ENCODE measurements at places on chromosomes 3 and 15.
A peak's percentile ranks its signal among the peaks of the same experiment; 100 is the strongest.

GRCh38 chr3:128854475-128854874, 24.9 kb upstream of the ACAD9 start:
- DNase-seq = no peak

- DNase-seq = peak; percentile 28
These were observed 238.5 kb downstream of the WDR72 start for GRCh38 chr15:53520996-53521395.

DNA sequence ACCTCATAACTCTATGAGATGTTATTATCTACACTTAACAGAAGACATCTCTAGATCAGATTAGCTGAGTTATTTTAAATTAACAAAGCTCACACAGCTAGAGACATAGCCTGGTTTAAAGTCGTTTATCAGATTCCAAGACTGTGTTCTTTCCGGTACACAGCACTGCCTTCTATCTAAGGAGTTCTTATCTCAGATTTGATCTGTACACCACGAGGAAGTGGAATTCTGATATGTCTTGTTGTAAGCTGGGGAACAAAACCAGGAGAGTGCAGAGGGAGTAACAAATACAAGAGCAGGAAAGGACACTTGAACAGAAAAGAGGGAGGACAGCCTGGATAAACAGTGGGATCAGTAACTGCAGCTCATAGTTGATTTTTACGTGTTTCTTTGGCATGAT, 61.7 kb upstream of the KCNMB2 start:
- no peak for DNase-seq

- DNase-seq = peak; percentile 57
These were observed 44.0 kb downstream of the MFSD1 start for GRCh38 chr3:158845765-158846350.

- no peak for DNase-seq
These were observed 20.1 kb downstream of the SLC15A2 start for GRCh38 chr3:121914081-121914998.

DNA sequence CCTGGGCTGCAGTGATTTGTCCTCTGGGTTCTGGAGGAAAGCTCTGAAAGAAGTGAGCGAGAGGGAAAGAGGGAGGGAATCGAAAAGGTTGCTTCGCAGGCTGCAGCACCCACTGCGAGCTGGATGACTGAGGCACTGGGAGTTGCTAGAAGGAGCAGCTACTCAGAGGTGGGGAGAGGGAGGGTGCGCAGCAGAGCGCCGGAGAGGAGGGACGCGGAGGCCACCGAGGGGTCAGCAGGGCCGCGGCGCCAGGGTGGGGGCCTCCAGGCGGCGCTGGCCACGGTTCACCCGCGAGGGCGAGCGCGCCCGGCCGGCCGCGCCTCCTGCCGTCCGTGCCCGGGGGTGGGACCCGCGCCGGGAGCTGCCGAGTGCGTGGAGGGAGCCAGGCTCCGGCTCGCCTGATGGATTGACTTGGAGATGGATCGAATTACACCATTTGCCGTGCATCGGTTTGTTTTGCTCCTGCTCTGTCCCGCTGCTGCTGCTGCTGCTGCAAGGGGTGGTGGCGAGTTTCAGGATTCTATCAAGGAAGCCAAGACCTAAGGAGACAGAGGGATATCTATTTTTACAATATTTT, at the start of gene SEMA6D:
Gene SEMA6D, plus strand, starts transcription at position 470 of the 577 bp plus-strand sequence. CDS start 42,294 bp downstream, outside the sequence.
- peak; percentile 97 for DNase-seq

DNA sequence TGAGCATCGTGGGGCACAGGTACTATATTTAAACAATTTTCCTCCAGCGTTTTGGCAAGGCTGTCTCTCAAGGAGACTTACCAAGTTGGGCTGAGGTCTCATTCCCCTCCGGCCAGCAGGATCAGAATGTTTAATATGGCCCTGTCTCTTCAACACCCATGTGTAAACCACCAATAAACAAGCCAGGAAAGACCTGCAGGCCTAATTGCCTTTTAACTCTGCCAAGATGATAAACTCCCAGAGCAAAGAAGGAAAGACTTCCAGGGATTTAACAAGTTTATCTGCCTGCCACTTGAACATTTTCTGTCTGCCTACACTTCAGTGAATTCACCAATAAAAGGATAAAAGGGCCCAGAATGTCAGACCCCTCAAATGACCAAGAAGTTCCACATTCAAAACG, 130.3 kb upstream of the WNT5A start:
- DNase-seq = no peak

- peak; percentile 54 for DNase-seq
These were observed 3.3 kb downstream of the LIPH start for GRCh38 chr3:185549122-185549521.

DNA sequence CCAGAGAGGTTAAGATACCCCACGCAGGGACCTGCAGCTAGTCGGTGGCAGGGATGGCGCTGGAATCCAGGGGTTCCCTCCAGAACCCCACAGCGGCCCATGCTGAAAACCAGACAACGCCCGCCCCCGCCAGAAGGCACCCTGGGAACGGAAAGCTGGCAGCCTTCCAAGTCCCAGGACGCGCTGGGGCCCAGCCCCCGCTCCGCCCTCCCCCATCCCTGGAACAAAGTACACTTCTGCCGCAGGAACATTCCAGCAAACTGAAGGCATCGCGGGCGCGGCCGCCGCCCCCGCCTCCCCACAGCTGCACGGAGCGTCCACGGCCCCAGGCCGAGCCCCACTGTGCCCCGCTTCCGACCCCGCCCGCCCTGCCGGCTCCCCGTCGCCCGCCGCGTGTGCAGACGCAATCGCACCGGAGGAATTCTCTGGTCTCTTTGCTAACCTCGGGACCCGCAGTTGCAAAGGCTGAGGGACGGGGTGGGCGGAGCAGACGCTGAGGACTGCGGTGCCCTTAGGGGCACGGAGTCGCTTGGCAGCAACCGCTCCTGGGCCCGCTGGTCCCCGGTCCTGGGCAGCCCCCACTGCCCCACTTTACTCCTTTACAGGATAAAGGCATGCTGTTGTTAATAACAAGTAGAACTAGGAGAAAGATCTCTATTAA, 44.8 kb upstream of the RNU6-1 start:
- peak; percentile 66 for DNase-seq

DNA sequence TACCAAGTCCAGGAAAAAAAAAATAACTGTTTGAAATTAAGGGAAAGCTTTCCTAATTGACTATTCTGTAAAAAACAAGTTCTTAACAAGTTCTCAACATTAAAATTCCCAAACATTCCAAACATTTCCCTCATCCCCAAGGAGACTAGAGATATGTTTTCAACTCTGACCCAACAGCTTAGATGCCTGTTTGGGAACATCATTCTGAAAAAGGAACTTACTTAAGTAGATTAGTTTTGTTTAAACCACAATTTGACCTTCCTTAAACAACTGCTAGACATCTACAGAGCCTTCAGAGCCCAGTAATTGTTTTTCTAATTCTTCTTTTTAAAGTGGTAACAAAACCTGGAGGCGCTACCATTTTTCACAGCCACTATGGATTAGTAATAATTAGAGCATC, 12.8 kb downstream of the UBR1 start:
- no peak for DNase-seq

DNA sequence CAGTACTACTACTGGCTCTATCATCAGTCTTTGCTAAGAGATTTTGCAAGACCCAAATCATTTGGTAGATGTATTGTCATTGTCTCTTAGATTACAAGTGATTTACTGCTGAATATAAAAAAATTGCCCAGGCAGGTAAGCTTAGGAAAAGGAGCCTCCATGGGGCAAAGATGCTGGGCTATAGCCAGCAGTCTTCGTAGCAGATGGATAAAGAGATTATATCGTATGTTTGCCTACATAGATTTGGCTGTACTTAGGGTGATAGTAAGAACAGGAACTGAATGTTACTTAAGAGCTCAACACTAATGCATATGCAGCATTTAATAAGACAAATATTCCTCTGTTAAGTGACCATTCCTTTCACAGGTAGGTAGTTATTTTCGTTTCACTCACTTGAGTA, 48.9 kb downstream of the PTPRG start:
- DNase-seq = peak; percentile 17

GRCh38 chr3:147246906-147247305, 159.4 kb downstream of the ZIC4 start:
- no peak for DNase-seq

- no peak for DNase-seq
These were observed 8.4 kb downstream of the CDAN1 start for GRCh38 chr15:42728560-42728959.

GRCh38 chr15:48963524-48964113, at the start of gene SHC4:
TSS of gene SHC4 (minus strand) at chr15:48963919. CDS start at chr15:48963015, 904 bp downstream.
- peak; percentile 85 for DNase-seq

- DNase-seq = peak; percentile 77
These were observed 290.7 kb downstream of the GBE1 start for GRCh38 chr3:81470524-81471278.

GRCh38 chr3:19596408-19596807, 337.6 kb downstream of the EFHB start:
- DNase-seq = no peak

DNA sequence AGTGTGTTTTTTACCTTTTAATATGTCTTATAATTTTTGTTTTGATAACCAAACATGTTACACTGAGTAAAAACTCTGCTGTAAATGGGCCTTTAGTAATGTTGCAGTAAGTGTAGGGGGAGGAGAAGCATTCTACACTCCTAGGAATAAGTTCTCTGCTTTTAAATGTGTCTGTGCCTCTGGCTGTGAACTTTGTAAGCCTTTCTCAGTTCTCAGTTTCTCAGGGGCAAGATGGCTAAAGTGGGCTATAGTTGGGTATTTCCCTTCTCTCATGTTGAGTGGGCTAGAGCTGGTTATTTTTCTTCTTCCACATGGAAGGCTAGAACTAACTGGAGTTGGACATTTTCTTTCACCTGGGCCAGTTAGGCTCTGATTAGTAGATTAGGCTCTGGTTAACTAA, 75.3 kb upstream of the NUDT16 start:
- DNase-seq = no peak

GRCh38 chr3:49397470-49397869, 14.3 kb downstream of the RHOA start:
- DNase-seq = peak; percentile 6

- peak; percentile 59 for DNase-seq
These were observed 1.4 kb downstream of the CRTAP start for GRCh38 chr3:33115024-33115768.

DNA sequence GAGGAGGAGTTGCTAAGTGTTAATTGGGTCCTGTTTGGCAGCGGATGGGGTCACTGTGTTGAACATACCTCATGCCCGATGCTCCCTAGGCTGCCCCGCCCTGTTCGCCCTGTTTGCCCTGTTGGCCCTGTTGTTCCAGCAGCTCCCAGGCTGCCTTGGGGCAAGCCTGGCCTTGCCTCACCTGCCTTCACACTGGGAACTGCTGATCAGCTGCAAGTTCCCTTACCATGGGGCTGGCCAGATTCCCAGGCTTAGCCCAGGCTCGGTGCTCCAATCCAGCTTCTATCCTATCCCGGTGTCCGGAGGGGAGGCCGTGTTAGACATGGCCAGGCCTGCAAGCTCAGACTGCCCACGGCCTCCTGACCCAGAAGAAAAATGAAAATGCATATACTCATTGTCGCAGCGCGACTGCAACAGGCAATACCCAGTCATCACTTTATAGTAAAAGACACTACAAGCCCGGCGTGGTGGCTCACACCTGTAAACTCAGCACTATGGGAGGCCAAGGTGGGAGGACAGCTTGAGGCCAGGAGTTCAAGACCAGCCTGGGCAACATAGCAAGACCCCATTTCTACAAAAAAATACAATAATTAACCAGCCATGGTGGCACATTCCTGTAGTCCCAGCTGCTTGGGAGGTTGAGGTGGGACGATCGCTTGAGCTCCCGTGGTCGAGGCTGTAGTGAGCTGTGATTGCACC, 42.9 kb upstream of the ZNF710 start:
- no peak for DNase-seq

DNA sequence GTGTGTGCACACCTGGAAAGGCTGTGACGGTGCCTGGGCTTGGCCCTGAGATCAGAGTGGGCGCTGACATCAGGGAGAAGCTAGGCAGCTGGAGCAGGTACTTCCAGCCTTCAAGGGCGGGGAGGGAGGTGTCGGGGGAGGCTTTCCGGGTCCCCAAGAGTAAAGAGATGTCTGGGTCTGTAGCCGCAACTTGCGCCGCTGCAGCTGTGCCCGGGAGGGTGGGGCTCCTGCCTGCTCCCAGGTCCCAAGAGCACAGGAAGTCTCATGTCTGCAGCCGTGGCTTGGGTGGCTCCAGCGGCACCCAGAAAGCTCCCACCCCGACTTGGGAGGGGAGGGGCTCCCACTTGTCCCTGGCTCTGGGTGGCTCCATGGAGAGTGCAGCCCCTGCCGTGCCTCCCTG, 103.2 kb upstream of the BNIP2 start:
- peak; percentile 73 for DNase-seq

DNA sequence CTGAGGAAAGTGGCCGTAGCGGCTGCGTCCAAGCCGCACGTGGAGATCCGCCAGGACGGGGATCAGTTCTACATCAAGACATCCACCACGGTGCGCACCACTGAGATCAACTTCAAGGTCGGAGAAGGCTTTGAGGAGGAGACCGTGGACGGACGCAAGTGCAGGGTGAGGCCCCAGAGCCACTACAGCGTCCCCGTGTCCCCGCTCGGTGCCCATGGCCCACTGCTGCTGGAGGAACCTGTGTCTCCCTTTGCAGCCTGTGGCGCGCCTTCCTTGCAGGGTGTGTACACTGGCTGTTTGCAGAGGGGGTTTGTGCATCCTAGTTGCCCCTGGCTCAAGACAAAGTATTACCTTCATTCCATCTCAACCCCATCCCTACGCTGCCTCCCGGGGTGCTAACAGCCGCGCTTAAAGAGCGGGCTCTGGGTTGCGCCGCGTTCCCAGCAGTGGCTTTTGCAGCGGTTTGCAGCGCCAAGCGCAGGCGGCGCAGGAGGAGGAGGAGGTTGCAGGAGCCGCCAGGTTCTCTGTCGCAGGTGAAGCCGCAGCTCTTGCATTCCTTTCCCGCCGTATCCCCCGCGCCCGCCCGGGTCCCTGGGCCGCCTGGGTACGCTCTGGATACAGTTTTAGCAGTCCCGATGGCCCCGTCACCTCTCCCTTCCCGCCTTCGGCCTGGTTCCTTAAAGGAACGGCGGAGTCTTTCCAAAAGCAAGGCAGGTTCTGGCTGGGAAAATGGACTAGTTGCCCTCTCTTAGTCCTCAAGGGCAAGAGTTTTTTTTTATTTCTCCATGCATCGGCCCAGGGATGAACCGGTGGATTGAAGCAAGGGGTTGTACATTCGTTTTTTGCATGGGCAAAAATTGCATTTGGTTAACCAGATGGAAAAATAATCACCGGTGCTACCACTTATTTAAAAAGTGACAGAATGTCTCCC, 1.2 kb downstream of the CRABP1 start:
- peak; percentile 9 for DNase-seq

- no peak for DNase-seq
These were observed 336.5 kb upstream of the TGFBR2 start for GRCh38 chr3:30269751-30270445.

DNA sequence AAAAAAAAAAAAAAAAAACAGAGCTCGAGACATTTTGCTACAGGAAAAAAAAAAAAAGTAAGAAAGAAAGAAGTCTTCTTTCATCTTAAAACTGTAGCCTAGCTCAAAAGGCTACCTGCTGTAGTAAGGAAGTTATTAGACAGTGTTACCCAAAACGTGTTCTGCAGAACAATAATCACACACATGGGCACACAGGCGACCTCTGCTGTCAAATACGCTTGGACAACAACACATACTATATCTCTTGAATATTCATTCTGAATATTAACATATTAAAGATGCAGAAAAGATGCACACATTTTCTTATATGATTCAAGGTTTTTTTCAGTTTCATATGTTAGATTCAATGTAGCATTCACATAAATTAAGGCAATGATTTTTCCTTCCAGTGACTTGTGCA, 215.8 kb downstream of the ROBO1 start:
- DNase-seq = no peak

GRCh38 chr3:39573392-39573791, 105.9 kb downstream of the MOBP start:
- no peak for DNase-seq
